ENCODE measurements at places on chromosomes 4 and X. TPM values are rescaled to one million over a fixed set of nuclear protein-coding genes. Genes with fewer than 3 reads are reported as not detected.

The GLRA3 gene
- not detected for total RNA-seq

The TASL gene
- 3.4 TPM for total RNA-seq

DNA sequence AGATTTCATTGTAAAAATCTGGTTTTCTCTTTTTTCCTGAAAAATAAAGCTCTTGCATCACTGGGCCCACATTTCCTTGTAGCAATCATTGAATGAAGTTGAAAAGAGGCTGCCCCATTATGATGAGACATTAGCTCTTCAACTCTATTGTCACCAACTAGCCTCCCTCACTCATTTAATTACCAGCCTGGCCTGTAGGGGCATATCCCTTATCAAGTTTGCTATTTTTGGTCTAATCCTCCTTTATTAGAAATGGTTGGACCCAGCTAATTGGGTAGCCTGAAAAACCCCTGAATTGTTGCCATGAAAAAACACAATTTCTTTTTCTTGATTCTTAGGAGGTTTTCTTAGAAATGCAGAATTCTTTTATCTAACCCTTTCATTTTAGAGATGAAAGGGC is 164.6 kb upstream of the CASK start:
- DNase-seq = no peak

DNA sequence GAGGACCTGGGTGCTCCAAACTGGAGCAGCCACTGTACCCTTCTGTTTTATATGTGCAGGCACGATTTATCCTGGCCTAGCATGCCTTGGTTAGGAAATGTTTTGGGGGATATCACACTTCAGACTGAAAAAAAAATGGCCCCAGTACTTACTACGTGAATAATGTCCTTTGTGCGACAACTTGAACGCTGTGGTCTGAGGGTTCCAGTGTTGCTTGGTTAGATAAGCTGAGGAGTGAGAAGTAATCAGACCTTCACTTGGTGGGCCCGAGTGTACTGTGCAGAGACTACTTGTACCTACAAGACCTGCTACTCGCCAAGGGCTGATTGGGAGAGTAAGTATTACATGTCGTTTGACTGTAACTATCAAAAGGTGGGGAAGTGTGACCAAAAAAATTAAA is 678 bp downstream of the DNAAF6 start:
- no peak for DNase-seq

GRCh38 chr4:176309772-176310171 is 10.0 kb upstream of the SPCS3 start:
- DNase-seq = no peak

- no peak for DNase-seq
Measured at GRCh38 chr4:53963781-53964180, 100.6 kb downstream of the CHIC2 start.

- no peak for DNase-seq
Measured at GRCh38 chr4:184968784-184969201, 49.5 kb upstream of the HELT start.

- peak; percentile 89 for DNase-seq
Measured at GRCh38 chr4:98658287-98659105, at the start of gene TSPAN5. Gene TSPAN5 (minus strand): TSS chr4:98658611.

DNA sequence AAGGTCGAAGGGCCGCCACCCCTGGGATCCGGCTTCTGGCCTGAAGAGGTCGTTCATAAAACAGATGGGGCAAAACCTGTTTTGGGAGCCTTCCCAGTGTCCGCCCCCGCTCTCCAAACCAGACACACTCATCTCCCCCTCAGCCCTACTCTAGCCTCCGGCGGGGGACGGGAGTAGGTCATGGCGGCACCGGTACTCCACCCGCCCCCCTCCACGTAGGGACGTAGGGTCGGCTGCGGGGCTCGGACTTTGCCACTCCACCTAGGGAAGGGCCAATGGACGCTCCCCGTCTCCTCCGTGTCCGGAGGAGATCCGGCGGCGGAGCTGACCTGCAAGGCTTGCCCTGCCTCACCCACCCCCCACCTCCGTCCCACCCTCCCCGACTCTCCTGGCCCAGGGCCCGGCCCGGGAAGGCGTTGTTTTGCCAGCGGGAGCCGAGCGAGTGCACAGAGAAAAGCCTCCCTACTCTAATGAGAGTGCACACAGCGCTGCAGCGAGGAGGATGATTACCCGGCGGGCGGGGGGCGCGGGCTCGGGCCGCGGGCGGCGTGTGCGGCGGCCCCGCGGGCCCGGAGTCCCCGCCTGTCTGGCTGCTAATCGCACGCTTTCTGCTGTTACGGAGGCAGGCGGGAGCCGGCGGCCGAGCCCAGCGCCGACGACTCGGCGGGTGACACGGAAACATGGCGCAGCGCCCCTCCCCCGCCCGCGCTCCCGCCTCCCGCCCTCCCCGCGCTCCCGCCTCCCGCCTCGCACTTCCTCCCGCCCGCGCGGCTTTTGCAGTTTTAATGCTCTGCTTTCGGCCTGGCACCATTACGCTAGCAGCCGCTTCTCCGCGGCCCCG is 8.3 kb upstream of the BCOR start:
- peak; percentile 71 for DNase-seq

The STOX2 gene
- not detected for total RNA-seq

The NAP1L2 gene
- 2.4 TPM for total RNA-seq

The FAM9C gene
- not detected for total RNA-seq

- DNase-seq = no peak
Measured at GRCh38 chr4:788636-789297, 37.2 kb downstream of the CPLX1 start.

The ADGRG2 gene
- total RNA-seq = not detected

- no peak for DNase-seq
Measured at GRCh38 chr4:80448056-80448455, 112.5 kb downstream of the CFAP299 start.

DNA sequence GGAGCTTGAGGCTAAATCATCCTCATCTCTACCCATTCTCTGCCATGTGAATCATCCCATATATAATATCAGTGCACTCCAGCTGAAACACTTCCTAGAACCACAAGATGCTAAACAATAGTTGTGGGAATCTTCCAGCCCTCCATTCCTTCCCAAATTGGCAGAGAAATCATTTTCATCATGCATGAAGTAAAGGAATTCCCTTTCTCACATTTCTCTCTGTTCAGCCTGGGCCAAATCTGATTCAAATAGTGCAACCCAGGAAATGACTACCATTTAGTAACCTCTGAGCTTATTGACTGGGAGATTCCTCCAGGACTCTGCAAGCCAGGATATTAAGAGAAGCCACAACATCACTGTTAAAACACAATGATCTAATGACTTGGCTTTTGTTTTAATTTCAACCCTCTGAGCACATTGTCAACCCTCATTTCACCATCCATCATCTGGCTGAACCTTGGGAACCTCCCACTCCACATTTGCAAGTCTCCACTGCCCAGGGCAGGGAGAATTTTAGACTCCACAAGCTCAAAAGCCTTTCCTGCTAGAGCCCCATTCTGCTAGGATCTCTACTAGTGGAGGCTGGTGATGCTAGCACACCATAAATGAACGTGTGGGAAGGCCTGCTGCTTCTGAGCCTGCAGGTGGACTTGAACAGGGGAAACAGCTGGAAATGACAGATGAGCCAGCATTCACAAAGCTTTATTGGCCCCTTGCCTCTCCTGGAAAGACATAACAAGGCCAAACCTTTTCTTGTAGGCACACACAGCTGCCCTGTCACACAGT is 133.9 kb downstream of the TET2 start:
- DNase-seq = no peak

- DNase-seq = no peak
Measured at GRCh38 chrX:150456466-150456865, 93.3 kb downstream of the MAMLD1 start.

- DNase-seq = no peak
Measured at GRCh38 chr4:24382381-24382780, 202.0 kb downstream of the DHX15 start.

The MAGEC3 gene
- not detected for total RNA-seq
